ENCODE measurements at places on chromosomes 16 and 17.

DNA sequence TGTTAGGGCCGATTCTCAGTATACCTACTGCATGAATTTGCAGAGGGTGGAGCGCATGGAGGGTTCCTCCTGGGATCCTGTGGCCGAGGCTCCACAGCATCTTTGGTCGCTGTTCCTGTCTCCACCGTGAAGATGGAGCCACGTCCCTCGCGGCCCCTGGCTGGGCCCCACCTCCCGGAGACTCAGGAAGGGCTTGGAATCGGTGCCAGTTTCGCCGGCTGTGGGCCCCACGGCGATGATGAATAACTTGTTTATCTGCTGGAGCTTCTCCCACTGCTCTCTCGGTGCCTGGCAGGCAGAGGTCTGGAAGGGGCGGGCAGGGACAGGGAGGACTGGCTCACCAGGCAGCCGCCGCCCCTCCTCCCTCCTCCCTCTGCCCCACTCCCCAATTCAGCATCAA lies 8.1 kb downstream of the SLC5A11 start:
- DNase-seq, result no peak

DNA sequence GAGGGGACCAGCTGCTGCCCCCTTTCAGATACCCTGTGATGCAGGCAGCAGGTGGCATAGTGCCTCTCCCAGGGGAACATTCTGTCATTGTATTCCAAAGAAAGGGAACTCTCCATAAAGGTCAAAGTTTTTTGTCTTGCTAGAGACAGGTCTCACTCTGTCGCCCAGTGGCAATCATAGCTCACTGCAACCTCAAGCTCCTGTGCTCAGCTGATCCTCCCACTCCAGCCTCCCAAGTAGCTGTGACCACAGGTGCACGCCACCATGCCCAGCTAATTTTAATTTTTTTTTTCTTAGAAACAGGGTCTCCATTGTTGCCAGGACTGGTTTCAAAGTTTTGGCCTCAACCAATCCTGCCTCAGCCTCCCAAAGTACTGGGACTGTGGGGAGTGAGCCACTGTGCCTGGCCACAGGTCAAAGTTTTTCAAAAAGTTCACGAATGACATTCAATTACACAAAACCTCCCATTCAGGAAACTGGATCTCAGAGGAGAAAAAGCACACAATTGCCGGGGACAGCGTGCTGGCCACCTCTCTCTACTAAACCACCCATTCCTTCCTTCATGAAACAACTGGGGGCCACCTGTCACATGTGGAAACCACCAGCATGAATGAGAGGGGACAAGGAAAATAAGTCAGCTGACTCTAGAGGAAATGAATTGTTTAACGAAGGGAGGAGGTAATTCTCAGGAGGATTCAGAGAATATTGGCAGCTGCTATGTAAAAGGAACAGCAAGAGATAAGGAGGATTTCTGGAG lies 80.0 kb downstream of the MARCHF10 start:
- no peak for DNase-seq

GRCh38 chr16:72142476-72142875 lies 29.5 kb downstream of the PMFBP1 start:
- no peak for DNase-seq

DNA sequence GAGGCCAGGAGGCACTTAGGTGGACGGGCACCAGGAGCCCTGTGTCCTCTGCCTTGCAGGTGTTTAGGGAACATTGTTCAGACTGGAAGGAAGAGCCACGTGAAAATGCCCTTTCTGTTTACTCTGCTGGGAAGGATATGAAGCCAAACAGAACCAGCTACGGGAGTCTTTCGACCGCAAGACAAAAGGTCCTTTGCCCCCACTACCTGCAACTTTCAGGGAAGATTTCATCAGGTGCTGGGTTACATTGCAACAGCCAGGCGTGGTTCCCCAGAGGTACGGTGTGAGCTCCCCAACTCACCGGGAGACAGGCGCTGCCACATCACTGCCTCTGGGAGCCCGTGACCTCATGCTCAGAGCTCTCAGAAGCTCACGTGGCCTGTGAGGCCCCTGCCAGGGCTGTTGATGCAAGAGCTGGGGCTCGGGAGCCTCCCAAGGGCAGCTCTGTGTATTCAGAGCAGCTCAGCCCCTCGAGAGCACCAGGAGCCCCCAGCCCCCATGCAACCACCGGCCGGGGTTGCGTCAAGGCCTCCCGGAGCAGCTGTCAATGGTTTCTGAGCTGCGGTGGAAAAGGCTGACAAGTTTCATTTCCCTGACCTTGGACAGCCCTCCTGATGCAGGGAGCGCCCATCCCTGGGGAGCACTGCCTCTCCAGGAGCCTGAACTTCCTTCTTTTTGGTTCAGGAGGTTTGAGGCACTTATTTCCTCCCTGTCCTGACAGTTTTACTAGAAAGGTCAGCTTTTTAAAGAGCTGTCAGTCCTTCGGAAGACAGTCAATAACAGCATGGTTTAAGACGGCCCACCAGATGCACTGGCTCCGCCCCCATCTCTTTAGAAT lies 42.1 kb downstream of the TBC1D16 start:
- DNase-seq, result no peak

DNA sequence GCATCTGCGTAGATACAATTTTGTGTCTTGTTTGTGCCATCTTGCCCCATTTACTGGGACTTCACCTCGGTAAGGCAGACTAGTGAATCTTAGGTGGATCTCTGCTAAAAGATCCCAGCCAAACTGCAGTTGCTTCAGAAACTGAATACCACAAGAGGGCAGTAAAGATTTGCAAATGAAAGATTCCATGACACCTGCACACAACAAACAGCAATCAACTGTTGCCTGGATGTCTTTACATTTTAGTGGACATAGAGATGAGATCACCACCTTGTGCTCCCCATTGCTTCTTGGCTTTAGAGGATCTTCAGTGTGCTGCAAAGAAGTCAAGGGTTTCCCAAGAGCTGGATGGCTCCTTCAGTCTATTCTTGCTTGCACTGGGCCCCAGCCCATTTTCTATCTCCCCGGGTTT lies 119.2 kb upstream of the CACNG5 start:
- DNase-seq, result peak; percentile 45

DNA sequence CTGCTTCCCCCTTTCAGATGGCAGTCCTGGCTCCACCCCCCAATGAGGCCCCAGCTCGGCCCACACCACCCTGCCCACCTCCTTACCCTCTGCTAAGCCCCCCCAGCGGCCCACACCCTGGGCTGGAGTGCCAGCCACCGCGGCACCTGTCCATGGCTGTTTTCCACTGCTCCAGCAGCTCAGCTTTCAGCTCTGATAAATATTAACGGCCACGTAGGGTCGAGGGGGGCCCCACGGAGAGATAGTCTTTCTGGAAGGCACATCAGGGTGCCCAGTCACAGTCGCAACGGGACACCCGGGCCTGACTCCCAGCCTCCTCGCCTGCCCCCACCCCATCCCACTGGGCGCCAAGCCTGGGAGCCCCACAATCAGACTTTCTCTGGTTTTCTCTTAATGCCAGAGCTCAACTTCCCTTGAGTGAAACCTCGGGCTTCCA lies 46.5 kb upstream of the CIBAR2 start:
- DNase-seq, result no peak

DNA sequence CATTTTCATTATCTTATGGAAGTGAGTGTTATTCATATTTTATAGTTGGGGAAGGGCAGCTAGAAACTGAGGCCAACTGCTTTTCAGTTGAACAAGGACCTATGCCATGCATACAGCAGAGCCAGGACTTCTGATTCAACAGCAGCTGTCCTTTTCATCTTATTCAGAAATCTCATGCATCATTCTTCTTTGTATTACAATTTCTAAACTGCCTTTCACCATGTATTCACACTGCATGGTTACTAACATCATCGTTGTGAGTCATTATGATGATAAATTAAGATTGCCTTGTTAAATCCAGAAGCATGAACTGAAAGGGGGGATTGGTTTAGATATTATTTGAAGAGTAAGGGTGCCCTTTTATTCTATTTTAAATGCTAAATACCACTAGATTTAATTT lies 1470.1 kb upstream of the GOT2 start:
- no peak for DNase-seq

DNA sequence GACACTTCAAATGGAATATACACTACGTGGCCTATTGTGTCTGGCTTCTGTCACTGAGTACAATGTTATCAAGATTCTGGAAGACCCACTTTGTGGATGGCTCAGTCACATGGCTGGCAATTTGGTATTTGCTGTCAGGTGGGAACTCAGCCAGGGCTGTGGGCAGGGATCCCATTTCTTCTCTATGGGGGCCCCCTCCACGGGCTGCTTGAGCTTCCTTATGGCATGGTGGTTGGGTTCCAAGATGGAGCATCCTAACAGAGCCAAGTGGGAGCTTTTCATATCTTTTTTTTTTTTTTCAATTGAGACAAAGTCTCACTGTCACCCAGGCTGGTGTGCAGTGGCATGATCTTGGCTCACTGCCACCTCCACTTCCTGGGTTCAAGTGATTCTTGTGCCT lies 18.0 kb upstream of the CEP20 start:
- DNase-seq, result no peak

DNA sequence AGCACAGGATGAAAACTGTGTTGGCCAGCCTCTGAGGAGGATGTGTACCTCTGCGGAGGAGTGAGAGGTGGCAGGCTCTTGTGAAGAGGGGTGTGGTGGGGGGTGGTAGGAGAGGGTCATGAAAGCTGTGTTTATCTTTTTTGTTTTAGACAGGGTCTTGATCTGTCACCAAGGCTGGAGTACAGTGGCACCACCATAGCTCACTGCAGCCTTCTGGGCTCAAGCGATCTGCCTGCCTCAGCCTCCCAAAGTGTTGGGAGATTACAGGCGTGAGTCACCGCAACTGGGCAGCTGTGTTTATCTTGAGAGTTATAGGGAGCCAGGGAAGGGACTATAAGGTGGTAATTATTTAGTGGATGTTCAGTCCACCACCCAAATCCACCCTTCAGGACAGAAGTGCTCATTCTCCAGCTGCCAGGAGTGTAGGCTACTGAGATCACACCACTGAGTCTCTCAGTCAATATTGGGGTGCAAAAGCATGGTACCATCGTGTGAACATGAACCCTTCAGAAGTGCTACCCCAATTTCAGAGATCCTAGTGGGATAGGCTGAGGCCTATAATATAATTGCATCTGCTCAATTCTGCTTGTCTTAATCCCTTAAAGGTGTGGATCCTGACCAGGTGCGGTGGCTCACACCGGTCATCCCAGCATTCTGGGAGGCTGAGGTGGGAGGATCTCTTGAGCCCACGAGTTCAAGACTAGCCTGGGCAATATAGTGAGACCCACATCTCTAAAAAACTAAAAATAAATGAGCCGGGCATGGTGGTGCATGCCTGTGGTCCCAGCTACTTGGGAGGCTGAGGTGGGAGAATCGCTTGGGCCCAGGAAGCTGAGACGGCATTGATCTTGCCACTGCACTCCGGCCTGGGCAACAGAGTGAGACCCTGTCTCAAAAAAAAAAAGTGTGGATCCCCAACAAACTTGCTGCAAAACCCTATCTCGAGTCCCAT lies 788 bp upstream of the EXOC3L1 start:
- no peak for DNase-seq

- DNase-seq, result no peak
These were observed 64.8 kb downstream of the YPEL2 start for GRCh38 chr17:59396134-59396826.

- DNase-seq, result no peak
These were observed 76.7 kb downstream of the NDE1 start for GRCh38 chr16:15726715-15727114.

DNA sequence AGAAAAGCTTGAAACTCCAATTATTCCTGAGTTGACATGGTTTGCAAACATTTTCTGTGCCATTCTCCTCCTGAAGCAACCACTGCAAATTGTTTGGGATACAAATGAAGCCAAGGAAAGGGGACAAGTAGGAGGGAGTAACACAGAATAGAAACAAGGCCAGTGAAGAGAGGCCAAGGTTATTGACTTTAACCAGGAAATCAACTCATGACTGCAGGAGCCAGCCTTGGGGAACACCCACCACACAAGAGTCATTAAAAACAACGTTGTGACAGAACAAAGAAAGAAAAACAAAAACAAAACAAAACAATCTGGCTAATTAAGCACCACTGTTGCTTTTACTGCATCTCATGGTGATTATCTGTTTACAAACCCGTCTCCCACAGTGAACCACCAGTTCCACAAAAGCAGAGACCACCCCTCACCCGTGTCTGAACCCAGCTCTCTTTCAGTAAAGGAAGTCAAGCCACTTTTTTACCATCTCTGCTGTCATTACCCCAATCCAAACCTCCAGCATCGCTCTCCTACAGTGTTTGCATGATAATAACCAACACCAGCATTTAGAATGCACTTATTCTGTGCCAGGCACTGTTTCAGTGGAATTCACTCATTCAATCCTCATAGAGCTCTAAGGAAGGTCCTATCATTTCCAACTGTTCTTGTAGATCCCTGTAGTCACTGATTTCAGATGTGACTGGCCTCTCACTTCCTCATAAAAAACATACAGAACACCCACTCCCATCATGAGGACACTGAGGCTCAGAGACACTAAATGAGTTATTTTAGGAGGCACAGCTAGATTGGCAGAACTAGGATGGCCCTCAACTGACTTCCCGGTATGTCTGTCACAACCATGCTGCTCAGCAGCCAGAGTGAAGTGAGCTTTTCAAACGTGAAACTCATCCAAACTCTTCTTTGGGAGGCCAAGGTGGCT lies 2.0 kb downstream of the ZDHHC1 start:
- DNase-seq, result no peak

DNA sequence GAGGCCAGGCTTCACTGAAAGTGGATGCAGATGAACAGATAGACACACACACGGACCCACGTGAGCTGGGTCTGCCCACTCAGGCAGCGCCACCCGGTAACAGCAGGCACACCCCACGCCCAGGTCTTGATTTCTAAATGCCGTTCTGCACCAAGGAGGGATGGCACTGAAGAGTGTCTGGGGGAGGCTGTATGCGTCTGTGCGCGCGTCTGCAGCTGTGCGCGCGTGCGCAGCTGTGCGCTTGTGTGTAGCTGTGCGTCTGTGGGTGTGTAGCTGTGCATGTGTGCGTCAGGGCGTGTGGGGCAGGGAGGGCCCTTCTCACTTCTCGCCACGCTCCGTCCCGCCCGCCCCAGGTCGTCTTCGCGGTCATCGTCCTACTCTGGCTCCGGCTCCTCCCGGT lies 15.5 kb upstream of the IL17C start:
- DNase-seq, result no peak

DNA sequence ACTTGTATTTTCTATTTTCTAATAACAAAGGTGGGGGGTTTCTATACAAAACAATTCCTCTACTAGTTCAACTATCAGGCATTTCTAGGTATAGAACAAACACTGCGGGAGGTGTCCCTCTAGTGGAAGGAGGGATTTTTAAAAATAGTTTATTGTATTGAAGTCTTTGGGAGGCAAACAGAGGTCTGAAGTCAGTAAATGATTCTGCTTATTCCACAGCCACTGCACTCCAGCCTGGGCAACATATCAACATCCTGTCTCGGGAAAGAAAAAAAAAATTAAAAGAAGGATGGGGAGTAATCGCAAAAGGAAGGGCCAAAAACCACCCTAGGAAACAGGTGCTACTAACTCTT lies 648 bp upstream of the ERCC4 start:
- DNase-seq, result peak; percentile 72

Measured in DMS 273 treated with DMSO at 0.1 percent for 48 hours (cell line).